Stimulated activated CD8-positive, alpha-beta memory T cell treated with anti-CD3 and anti-CD28 coated beads, Interleukin-15, amount 100 ng/mL, for 4 hours (primary cell): ENCODE measurements at places on chromosomes 3 and 15.

DNA sequence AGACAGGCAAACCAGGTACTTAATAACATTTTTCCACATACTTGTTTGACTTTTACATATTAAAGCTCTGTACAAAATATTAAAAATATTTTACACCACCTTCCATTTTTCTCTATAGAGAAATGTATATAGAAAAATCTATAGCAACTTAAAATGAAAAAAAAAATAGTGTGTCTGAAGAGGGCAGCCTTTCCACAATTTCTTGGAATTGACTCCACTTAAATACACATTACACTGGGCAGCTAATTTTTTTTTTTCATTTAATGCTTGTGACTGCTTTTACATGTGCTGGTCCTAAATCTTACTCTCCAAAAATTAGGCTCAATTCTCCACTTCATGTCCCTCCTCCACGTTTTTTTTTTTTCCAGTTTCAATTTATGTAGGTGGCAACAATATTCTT lies 427.0 kb upstream of the RBMS3 start:
- no peak for DNase-seq

GRCh38 chr15:69673291-69673881 lies 220.8 kb downstream of the RPLP1 start:
- no peak for DNase-seq

DNA sequence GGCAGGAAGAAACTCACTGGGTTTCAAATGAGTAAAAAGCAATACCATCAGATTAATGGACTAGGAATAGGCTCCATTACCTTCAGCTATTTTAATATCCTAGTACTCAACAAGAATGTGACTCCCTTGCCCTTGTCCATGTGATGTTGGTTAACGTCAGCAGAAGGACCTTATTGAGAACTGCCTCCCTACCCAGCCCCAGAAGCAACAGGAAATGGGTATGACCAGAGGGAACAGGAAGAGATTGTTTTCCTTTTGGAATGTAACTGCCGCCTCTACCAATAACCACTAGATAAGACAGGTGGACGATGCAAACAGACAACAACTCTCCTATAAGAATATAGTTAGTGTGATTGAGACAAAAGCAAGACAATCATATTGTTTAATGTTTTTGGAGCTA lies 10.4 kb upstream of the MME start:
- DNase-seq, result no peak

DNA sequence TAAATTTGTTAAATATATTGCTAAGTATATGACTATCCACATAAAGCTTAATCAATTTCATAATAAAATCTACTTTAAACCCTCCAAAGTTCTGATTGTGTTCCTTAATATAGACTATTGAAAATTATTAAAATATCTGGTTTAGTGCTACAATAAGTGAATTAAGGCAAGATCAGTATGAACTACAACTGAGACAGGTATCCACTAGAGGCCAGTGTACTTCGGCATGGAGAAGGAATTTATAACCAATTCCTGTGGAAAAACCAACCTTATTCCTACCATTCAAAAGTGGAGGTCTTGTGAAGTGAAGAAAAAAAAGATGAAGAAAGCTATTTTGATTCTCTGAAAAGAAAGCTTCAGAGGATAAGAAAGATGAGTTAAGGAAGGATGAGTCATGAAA lies 237.7 kb downstream of the SUCLG2 start:
- no peak for DNase-seq

GRCh38 chr3:82462977-82463376 lies 701.5 kb upstream of the GBE1 start:
- DNase-seq, result no peak
